ENCODE measurements at places on chromosomes 12 and 14.
A peak's percentile ranks its signal among the peaks of the same experiment; 100 is the strongest.

DNA sequence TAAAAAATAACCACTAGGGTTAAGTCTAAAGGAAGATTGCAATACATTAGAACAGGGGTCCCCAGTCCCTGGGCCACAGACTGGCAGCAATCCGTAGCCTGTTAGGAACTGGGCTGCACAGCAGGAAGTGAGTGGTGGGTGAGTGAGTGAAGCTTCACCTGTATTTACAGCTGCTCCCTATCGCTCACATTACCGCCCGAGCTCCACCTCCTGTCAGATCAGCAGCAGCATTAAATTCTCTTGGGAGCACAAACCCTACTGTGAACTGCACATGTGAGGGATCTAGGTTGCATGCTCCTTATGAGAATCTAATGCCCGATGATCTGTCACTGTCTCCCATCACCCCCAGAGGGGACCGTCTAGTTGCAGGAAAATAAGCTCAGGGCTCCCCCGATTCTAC, 15.5 kb downstream of the ADGRD1 start:
- no peak for DNase-seq

DNA sequence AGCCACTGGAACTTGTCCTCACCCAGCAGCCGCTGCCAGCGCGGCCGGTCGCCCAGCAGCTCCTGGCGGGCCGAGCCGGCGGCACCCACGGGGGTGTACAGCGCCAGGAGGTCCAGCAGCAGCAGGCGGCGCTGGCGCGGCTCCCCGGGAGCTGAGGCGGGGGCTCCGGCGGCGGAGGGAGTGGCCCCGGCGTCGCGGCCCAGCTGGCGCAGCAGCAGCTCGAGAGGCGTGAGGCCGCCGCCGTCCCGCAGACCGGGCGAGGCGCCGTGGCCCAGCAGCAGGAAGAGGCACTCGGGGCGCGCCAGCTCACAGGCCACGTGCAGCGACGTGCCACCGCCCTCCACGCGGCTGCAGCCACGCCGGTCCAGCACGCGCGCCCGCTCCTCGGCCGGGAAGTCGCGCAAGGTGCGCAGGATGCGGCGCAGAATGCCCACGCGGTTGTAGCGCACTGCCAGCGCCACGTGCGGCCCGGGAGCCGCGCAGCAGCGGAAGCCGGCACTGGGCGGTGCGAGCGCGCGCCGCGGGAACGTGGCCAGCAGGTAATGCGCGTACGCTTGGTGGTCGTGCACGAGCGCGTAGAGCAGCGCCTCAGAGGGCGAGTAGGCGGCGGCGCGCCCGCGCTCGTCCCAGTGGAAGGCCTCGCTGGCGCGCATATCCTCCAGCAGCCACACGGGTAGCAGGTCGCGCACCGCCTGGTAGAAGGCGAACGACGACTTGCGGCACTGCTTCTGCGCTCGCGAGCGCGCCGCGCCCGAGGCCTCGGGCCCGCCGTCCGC, 2.3 kb downstream of the ANKRD9 start:
- no peak for DNase-seq

DNA sequence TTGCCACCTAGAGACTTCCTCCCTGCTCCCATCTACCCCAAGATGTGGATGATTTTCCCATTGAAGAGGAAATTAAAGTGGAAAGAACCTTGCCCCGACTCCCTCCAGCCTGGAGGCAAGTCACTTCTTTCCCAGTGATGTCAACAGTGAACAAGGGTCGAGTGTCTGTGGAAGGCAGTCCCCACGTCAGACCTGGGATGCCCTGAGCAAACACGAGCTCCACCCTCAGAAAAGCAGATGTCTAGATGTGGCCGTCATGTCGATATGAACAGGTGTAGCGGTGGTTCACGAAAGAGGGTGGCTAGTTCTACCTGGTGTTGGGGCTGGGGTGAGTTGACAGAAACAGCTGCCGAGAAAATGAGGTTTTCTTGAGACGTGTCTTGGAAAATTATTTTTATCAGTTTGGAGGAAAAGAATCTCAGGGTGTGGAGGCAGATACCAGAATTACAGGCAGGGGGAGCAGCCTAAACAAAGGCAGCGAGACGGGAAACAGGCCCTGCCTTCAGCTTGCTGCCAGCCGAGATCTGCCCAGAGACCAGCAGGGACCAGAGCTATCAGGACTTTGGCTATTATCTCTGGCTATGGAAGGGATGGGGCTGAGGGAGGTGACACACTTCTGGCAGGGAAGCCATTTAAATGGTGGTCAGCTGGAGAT, 25.9 kb downstream of the SYNDIG1L start:
- no peak for DNase-seq

DNA sequence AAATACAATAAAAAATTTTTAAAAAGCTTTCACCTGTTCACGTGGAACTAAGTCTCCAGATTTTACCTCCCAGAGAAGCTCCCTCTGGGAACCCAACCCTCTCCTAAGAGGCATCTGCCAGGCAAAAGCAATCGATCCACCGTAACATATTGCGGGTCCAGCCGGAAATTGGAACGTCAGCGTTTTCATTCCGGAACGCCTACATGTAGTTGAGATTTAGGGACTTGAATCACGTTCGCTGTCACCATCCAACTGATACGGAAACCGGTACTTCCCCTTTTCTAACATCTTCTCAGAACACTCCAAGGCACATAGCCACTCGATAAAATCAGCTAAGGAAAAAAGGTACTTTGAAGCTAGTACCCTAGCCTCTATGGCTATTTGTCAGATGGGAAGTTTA, 70.3 kb downstream of the COX16 start:
- peak; percentile 49 for DNase-seq

DNA sequence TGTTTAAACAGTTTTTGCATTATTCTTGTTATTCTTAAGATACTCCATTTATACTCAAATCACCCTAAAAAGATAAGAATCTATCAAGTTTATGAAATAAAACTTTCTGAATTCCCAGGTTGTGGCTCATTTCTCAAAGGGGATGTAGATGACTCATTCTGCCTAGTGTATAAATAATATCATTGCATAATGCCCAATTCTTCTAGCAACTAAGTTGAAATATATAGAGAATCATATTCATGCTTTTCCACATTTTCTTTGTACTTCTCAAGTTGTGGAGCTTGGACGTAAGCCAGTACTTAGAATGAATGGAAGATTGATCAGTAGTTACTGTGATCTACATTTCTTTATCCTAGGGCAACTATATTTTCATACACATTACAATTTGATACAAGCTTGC, 201.1 kb downstream of the PPFIA2 start:
- no peak for DNase-seq

DNA sequence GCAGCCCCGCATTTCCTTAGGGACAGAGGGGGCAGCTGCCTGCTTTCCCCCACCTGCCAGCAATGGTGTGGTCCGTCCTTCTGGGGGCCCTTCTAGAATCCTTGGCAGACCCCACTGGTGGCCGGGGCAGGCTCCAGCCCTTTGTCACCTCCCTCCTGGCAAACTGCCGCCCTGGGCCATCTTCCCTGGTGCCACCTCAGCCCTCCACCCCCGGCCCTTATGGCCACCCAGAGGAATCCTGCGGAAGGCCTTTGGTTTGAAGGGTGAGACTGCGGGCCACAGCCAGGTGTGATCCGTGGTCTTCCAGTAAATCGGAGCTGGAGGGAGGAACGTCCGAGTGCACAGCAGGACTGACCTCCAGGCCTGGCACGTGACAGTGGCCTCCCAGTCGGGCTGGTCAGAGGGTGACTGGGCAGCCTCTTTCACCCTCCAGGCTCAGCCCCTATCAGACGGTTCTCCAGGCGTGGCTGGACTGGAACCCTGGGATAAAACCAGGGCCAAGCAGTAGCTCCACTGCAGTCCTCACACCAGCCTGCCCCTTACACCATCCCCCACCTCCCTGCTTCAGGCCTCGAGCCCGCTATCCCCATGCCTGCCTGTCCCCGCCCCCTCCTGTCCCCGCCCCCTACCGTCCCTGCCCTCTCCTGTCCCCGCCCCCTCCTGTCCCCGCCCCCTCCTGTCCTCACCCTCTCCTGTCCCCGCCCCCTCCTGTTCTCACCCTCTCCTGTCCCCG, 12.4 kb downstream of the FBRSL1 start:
- no peak for DNase-seq

DNA sequence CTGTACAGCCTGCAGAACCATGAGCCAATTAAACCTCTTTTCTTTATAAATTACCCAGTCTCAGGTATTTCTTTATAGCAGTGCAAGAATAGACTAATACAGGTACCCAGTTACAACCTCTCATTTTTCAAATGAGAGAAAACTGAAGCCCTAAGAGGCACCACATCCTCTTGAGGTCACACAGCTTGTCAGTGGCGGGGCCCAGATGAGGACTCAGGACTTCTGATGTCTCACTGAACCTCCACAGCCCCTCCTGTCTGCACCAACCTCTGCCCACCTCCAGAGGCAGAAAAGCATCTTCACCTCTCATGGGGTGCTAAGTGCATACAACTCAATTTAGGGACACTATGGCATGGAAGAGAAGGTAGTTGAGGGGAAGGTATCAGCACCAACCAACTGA, 120.7 kb downstream of the CRACR2A start:
- DNase-seq, result no peak

- DNase-seq, result no peak
Observed at GRCh38 chr14:67517083-67517482, 16.0 kb upstream of the PLEKHH1 start.

DNA sequence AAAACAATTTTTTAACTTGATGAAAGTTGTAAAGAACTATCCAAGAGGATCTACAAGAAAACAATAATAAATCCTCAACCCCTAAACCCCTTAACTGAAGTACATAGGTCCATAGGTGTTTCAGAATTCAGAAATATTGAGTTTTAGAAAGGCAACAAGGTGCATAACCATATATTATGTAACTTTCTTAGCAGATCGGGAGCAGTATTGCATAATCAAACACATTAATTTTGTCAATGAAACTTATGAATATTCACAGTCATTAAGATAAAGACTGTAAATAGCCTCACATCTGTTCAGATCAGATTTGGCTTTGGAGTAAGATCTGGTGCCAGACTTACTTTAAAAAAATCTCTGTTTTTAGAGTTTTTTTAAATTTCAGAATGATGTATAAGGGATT, 647.1 kb upstream of the FLRT2 start:
- DNase-seq, result no peak

DNA sequence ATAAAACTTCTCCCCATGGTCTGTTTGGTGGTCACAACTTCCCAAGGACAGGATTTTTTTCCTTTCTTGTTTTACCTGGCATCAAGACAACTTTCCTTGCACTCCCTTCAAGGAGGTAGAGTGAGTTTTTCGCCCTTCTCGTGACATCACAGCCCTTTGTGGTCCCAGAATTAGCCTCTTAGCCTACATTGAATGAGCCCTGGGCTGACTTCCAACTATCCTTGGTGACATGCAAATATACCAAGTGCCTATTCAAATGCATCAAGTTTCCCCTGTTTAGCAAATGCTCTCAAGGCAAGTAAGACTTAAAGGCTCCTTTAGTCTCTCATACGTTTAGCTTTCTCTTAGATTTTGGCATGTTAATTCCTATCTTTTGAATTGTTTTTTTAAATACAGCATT, 36.6 kb downstream of the TC2N start:
- no peak for DNase-seq

GRCh38 chr12:68609998-68610369, 715 bp upstream of the RAP1B start:
- no peak for DNase-seq

- no peak for DNase-seq
Observed at GRCh38 chr14:76595266-76595665, 166.0 kb upstream of the VASH1 start.

DNA sequence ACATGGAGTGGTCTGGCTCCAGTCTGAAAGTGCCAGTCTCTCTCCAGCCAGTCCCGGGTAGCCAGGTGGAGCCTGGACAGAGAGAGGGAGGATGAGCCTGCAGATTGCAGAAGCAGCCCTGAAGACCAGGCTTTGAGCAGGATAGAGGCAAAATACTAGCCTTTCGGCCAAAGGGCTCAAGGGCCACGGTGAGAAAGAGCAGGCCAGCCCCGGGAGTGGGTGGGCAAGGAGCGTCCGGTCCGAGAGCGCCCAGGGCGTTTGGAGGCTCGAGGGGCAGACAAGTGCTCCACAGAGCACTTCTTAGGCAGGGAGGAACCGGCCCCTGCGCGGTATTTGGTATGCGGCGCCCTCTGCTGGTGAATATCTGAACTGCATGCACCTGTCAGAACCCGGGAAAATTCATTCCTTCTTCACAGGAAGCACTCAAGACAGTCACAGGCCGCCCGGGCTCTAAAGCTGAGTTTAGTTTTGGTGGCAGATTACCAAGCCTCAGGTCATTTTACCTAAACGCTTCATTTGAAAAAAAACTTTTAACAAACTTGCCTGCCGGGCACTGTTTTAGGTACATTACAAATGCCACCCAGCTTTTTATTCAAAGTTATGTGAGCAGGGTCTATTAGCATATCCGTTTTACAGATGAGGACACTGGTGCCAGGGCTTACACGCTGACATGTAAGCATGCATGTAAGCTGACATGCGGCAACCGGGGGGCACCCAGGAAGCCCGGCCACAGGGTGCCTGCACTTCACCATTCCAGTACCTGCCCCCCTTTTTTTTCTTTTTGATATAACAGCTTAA, 21.0 kb upstream of the PSMC1 start:
- DNase-seq, result peak; percentile 67

- no peak for DNase-seq
Observed at GRCh38 chr14:51865953-51866747, 5.7 kb downstream of the GNG2 start.

DNA sequence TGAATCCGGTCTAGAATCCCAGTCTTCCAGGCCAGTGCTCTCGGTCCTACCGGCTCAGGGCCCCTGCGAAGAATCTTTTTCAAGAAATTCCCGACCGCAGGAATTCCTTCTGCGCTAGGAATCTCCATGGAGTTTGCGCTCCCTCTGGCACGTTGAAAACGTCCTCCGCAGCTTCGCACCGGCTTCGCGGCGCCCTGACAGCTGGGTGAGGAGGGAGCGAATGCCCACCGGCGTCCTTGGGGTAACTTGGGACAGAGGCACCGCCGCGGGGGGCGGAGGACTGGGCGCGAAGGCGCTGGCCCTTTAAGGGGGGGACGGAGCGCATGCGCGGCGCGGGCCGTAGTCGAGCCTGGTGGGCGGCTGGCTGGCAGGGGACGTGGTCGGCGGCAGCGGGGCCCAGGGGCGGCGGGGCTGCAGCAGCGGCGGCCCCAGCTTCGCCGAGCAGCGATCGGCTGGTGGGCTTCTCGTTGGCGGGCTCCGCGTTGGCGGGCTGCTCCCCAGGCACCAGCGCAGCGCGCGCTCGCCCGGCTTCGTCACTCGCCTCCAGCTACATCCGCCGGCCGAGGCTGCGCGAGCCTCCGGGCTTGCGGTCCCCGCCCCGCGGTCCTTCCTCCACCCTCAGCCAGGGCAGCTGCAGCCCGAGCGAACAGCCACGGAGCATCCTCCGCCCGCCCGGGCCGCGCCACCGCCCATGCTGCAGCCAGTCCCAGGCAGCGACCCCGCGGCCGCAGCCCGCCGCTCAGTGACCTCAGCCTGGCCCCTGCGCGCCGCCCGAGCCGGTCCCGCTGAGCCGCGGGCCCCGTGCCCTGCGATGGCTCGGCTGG, at the start of gene VASH1:
VASH1 (plus strand) TSS at position 333 of the 824 bp plus-strand sequence. CDS start 1,354 bp downstream, outside the sequence.
- peak; percentile 41 for DNase-seq

DNA sequence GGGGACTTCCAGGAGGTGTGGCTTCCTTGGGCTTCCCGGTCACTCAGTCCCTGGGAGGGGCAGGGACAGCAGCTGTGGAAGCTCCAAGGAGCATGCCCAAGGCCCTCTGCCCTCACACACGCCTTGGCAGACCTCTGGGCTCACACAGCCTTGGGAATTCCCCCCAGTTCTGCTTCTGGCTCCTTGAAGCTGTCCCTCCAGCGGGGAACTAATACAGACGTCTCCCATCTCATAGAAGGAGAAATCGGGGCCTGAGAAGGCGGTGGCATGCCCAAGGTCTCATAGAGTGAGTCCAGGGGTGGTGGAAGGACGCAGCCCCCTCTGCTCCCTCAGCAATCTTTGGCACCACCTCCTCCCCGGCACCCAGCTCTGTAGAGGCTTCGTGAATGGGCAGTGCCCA, 15.7 kb upstream of the TMEM119 start:
- no peak for DNase-seq
